ENCODE measurements at places on chromosomes 12 and 14.

GRCh38 chr12:20711846-20712245, 16.7 kb downstream of the SLCO1C1 start:
- no peak for DNase-seq

GRCh38 chr14:61488417-61489401, 167.3 kb downstream of the PRKCH start:
- no peak for DNase-seq

DNA sequence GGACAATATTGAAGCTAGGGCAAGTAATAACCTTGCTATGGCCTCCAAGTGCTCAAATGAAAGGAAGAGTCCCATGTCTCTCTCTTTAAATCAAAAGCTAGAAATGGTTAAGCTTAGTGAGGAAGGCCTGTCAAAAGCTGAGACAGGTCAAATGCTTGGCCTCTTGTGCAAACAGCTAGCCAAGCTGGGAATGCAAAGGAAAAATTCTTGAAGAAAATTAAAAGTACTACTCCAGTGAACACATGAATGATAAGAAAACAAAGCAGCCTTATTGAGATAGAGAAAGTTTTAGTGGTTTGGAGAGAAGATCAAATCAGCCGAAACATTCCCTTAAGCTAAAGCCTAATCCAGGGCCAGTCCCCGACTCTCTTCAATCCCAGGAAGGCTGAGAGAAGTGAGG, 84.1 kb upstream of the PLEKHA5 start:
- DNase-seq: no peak

DNA sequence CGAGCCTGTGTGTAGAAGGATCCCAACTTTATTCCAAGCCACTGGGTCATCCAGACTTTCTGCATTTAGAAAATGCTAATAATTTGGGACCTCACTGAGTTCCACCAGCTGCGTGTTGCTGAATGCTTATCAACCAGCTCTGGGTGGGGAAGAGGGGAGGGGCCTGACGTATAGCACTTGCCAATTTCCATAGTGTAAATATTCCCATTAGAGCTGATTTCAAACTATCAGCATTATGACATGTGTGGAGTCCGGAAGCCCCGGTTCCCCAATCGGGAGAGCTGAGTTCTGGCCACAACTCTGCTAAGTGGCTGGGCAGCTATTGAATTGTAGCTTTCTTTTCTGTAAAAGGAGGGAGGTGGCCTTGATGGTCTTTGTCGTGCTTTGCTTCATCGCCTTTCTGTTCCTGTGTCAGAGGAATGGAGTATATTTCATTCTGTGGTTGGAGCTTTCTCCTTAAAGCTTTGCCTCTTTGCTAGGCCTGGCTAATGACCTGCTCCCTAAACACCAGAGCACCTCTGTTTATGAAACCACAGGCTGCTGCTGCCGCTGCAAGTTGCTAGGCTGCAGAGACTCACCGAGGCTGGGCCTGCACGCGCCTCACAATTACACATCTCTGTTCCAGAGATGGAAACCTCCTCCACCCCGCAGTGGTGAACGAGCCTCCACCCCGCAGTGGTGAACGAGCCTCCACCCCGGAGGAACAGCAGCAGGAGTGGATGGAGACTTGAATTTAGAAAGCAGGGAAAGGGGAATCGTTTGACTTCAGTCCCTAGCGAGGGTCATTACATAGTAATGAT, 7.7 kb upstream of the BCL7A start:
- DNase-seq: no peak

DNA sequence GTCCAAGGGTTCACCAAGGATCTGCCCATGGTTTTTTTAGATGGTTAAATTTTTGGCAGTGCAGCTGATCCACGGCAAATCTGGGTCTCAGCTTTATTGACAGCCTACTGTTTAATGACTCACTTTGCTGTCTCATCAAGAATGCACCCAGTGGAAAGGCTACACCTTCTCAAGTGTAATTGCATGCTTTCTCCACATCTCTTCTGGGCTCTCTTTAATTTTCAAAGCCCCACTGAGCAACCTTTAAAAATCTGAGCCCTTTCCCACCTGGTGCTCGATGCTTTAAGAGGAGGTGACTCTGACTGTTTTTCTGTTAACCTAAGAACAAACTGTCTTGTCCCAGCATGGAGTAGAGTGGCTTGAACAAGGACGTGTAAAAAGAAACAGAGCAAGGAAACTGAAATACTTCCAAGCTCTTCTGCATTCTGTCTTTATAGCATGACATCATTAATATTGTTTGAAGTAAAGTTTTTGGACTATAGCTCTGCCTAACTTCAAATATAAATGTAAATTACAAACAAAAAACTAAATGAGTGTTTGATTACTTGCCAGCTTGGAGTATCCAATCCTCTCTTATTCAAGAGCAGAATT, 214.2 kb upstream of the KRR1 start:
- DNase-seq: peak; percentile 83

DNA sequence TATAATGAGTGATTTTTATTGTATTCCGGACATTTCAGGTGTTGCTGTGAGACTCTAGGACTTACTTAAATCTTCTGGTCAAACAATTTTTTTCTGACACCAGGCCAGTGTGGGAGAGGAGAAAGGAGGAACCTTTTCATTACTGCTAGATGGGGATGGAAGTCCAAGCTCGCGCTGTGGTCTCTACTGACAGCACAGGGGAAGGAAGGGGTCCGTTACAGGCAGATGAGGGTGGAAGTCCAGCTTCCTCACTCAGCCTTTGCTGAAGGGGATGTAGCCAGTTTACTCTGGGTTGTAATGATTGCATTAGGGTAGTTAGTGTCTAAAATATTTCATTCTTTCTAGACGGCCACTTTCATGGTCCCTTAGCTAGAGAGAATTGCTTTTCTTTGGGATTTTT, 26.3 kb upstream of the ST8SIA1 start:
- no peak for DNase-seq

- peak; percentile 23 for DNase-seq
Observed at GRCh38 chr12:46359667-46360280, 12.8 kb downstream of the SLC38A2 start.

GRCh38 chr12:67735868-67736267, 87.3 kb downstream of the DYRK2 start:
- DNase-seq: no peak

GRCh38 chr14:20334017-20334416, 938 bp upstream of the CCNB1IP1 start:
- no peak for DNase-seq

GRCh38 chr14:98077176-98077575, 1194.8 kb downstream of the BCL11B start:
- DNase-seq: peak; percentile 96

- DNase-seq: no peak
Observed at GRCh38 chr12:98060411-98060810, 455.0 kb upstream of the TMPO start.

GRCh38 chr14:74429221-74429691, 3.2 kb upstream of the SYNDIG1L start:
- DNase-seq: no peak

DNA sequence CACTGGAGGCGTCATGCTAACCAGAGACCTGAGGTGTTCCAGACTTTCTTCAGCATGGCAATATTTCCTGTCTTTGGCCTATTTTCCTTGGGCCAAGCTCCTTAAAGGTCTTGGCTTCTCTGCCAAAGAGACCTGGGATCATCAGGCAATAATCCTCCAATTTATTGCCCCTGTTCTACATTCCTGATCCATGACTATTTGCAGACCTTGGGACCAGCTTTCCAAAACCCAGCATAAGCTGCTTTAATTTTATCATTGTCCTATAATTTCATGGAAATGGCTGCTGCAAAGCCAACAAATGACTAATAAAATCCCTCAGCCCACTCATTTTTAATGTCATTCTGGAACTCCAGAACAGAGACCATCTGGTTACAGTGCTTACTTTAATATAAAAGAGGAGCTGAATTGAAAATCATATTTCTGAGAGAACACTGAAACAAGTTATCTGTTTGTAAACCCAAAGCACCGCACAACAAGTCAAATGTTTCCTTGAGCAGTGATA, 166.9 kb upstream of the BTG1 start:
- no peak for DNase-seq

All from epithelial cell of esophagus (primary cell).